ENCODE measurements at places on chromosomes 12 and 14.

GRCh38 chr12:42270596-42270995 is 32.5 kb upstream of the YAF2 start:
- peak; percentile 15 for DNase-seq

- no peak for DNase-seq
Observed at GRCh38 chr14:74569387-74569786, 42.6 kb downstream of the LTBP2 start.

DNA sequence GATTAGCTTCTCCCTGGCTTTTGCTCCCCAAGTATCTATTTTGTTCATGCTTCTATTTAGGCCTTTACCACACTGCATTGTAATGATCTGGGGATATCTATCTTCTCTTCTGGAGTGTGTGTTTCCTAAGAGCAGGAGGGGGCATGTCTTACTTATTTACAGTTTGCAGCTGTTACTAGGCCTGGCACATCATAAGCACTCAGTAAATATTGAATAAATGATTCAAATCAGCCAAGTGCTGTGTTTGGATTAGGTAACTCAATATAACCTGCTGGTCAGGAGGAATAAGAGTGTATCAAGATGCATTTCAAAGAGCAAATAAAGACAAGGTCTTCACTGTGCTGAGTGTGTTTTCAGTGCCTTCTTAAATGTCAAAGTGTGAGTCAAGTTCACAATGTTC is 186.1 kb downstream of the FOXG1 start:
- no peak for DNase-seq

GRCh38 chr12:80217011-80217535 is 117.7 kb downstream of the OTOGL start:
- no peak for DNase-seq

DNA sequence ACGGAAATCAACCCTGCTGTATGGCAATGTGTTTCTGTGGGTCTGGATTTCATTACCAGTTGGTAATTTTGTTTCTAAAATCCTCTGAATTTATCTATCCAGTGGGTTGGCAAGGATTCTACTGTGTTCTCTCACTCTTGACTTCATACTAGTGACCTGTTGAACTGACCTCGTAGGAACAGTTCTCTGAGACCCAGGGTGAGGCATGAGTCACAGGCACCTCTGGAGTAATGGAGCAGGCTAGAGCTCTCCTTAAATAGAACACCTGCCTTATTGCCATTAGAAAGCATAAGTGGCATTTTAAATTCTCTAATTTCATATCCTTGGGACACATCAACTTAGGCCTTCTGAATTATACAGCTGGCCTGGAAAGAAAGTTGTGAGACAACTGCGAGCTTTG is 258.3 kb upstream of the NAV3 start:
- no peak for DNase-seq

DNA sequence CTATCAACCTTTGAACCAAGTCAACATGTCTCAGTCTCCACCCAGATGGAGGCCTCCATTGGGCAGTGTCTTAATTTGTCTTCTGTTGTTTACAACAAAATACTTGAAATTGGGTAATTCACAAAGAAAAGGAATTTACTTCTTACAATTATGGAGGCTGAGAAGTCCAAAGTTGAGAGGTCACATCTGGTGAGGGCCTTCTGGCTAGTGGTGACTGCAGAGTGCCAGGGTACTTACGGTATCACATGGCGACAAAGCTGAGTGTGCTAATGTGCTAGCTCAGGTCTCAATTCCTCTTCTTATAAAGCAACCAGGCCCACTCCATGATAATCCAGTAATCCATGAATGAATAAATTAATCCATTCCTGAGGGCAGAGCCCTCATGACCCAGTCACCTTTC is 4.7 kb downstream of the NID2 start:
- no peak for DNase-seq

DNA sequence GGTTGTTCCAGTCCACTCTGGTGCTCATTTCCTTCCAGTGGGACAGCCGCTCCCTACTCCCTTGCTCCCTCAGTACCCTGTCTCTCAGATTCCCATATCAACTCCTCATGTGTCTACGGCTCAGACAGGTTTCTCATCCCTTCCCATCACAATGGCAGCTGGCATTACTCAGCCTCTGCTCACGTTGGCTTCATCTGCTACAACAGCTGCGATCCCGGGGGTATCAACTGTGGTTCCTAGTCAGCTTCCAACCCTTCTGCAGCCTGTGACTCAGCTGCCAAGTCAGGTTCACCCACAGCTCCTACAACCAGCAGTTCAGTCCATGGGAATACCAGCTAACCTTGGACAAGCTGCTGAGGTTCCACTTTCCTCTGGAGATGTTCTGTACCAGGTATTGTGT is 69.9 kb downstream of the RAD52 start:
- no peak for DNase-seq

DNA sequence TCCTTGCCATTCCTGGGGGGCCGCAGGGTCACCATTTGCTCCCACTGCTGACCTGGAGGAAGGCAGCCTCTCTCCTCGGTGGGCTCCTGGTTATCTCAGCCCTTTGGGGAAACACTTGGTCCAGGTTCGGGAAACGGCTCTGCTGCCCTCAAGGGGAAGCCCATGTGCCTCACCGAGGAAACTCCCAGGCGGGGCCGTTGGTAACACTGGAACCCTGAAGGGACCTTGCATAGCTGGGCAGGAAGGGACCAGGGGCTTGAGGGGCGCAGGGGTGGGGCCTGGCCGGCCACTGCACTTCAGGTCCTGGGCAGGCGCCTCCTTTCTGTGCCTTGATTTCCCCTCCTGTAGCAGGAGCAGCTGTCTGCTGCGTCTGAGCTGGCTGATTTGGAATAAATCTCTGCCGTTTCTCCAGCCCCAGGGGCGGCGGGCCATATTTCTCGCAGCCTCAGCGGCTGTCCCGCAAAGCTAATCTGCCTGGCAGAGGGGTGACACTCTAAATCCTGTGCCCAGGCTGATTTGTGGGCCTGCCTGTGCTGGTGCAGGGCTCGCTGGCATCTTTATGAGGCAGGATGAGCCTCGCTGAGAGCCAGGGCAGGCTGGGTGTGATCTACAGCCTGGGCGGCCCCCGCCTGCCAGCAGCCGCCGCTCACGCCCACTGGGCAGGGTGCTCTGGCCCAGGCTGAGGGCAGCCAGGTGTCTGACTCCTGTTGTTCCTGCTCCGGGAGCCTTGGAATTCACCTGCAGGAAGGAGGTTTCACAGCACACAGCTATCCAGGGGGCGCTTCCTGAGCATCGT is 49.7 kb downstream of the KIF26A start:
- DNase-seq: no peak

DNA sequence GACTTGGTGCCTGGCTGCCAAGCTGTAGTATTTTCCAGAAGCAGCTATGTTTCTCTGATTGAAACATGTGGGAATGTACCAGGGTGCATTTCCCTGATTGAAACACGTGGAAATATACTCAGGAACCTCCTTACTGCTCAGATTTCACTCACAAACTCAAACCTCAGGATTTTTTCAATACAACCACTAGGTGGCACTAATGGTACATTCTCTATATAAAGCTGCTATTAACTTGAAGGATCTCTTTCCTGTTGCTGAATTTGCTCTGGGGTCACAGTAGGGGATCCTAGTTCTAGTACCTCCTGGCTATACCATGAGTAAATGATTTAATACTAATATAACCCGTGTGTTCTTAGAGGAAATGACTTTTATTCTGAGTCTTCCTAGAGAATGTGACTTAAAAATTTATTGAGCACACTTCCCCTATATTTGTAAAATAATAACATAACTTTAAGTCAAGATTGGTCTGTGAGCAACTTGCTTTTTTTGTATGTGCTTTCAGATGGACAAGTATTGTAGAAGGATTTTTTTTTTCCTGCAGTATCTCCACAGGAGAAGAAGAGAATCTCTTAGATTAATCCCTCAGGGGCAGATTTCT is 173.8 kb upstream of the MIS18BP1 start:
- DNase-seq: peak; percentile 51

- no peak for DNase-seq
Observed at GRCh38 chr14:21385188-21385904, 1.5 kb upstream of the SUPT16H start.

DNA sequence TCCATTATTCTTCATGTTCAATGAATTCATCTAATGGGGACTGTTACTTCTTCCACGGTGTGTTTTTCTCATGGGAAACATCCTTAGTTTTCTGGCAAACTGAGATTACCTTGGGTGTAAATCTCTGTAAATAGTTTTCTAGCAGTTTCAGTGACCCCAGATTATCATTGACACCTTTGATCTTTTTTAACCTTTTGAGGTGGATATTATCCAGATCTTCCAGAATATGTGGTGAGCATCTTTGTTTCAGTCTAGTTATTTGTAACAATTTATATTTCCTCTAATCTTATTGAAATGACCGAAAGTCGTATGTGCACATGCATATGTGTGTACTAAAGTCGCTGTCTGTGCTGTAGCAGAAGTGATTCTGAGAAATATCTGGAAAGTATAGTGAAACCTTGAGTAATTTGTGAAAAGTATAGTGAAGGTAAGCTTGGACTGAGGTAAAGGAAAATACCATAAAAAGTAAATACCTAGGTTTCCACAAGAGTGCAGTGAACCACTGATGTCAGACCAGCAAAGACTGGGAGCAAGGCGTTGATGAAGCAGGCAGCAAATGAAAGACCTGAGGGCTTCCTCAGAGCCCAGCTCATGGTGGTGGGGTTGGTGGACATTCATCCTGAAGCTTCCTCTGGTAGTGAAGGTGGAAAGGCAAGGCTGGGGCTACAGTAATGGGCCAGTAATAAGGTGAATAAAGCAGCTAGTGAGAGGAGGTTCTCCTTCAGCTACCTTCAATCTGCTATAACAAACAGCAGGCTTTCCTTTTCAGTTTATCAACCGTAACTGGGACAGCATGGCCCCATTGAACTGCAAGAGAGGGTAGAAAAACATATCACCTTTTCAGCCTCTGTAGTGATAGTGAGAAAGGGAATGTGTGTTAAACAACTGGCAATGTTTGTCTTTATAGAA is 480.2 kb upstream of the FBXO33 start:
- DNase-seq: no peak

DNA sequence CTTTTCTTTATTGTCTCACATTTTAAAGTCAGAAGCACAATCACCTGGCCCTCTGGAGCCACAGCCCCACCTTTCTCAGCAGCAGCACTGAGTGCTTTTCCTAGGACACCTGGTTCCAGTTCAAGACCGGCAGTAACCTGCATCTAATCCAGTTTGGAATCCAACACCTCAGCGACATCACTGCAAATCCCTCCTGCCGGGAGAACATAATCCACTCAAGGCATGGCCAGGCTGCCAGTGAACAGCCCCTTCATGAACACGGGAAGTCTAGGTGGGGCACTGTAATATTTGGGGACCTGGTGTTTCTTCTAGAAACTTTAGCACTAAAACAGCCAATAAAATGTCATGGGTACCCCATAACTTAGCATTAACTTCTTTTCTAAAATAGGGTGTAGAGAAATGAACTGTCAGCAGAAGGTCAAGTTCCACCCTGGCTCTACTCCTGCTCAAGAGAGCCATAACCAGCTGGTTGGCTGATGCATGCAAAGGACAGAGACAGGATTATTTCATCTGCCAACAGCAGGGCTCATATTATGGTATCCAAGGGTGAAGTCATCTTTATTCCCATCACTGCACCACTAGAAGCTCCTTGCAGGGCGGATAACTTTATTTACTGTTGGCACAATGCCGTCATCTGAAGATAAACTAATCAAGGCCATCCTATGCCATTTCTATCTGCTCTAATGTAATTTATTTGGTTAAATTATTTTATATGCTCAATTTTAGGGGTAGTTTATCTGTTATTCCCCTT is 76.7 kb downstream of the TTC7B start:
- no peak for DNase-seq

DNA sequence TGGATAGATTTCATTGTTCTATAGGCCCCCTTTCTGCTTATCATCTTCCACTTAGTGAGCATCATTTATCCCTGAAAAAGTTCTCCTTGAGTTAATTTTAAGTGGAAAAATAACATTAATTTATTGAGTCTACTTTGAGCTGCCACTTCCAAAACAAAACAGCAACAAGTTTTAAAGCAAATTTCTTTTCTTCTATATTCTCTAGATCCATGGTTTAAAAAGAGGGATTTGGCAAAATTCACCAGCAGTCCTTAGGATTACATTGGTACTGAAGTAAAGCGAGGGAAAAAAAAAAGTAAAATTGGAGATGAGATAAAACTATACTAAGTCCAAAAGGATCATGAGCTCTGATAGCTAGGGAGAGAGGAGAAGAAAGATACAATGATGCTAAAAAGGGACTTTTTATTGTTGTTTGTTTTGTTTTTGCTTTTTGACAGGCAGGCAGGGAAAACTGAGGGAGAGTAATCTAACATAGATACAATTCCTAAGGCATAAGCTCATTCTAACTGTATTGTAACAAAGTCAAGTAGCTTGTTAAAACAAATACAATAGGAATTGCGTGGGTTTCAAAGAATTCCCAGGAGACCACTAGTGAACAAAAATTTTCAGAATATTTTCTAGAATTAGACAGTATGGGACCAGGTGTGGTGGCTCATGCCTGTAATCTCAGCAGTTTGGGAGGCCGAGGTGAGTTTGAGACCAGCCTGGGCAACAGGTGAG is 19.2 kb upstream of the PLEKHA5 start:
- DNase-seq: no peak

- DNase-seq: no peak
Observed at GRCh38 chr14:95270203-95270602, 49.5 kb downstream of the CLMN start.

- DNase-seq: no peak
Observed at GRCh38 chr12:11136075-11136474, 1.6 kb upstream of the TAS2R30 start.

DNA sequence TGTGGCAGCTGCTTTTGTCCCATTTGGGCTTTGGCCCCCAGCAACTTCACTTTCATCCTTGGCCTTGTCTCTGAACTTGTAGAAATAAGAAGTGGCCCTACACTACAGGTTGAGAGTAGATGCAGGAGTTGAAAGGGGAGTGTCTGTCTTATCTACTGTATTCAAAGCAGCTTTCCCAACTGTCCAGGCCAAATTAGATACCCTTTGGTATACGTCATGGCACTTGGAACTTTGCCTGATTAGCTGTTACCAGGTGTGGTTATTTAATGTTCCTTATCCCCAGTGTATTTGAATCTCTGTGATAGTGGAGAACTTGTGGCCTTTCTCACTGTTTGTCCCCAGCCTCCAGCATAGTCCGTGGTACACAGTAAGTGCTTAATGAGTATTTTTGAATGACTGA is 33.5 kb downstream of the SUDS3 start:
- no peak for DNase-seq

- DNase-seq: no peak
Observed at GRCh38 chr14:92366237-92366636, 43.3 kb downstream of the SLC24A4 start.

- DNase-seq: no peak
Observed at GRCh38 chr12:100962086-100962712, 167.6 kb downstream of the ANO4 start.

All from kidney capillary endothelial cell (primary cell).